Astrocyte (in vitro differentiated cells and primary cell): ENCODE measurements at places on chromosomes 5 and 9. TPM values are rescaled to one million over a fixed set of nuclear protein-coding genes. Genes with fewer than 3 reads are reported as not detected.

GRCh38 chr5:79513704-79514390, at the start of gene HOMER1:
Gene HOMER1, minus strand, starts transcription at chr5:79514134. Its CDS starts 1,360 bp downstream, at chr5:79512774.
- H3K27ac ChIP-seq: peak within 1 kb of the TSS; percentile 87
- H3K27me3 ChIP-seq: no peaks in the 10 kb centered on the region
- H3K36me3 ChIP-seq: no peaks in the 10 kb centered on the region
- peak; percentile 64 for DNase-seq
- H3K4me1 ChIP-seq: peaks cover 12% of the 10 kb centered on the region
- peak within 1 kb of the TSS; percentile 86 for H3K4me3 ChIP-seq

DNA sequence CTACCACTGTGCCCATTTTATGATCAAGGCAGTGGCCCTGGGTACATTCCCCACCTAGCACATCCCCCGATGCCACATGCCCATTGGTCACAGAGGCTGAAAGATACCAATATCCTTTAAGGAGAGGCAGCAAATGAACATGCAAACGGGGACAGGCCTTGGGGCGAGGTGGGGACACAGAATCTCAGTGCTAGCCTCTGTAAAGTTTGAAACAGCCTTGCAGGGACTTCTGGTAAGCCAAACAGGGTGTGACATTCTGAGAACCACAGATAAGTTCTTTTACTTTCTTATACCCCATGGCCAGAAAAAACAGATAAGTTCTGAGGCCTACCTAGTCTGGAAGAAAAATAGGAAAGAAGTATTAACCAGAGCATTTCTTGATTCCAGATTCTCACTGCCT, 60.5 kb downstream of the ACER2 start:
- peaks cover 5% of the 10 kb centered on the region for H3K27me3 ChIP-seq
- peaks cover 4% of the 10 kb centered on the region for H3K4me1 ChIP-seq
- no peak overlapping the region for H3K27ac ChIP-seq
- no peak for DNase-seq
- no peak overlapping the region for H3K4me3 ChIP-seq

GRCh38 chr5:28984639-28985038, 1946.3 kb upstream of the CDH9 start:
- H3K27ac ChIP-seq: no peak overlapping the region
- H3K36me3 ChIP-seq: no peaks in the 10 kb centered on the region
- no peaks in the 10 kb centered on the region for H3K4me1 ChIP-seq
- H3K27me3 ChIP-seq: no peaks in the 10 kb centered on the region
- DNase-seq: no peak

- no peak overlapping the region for H3K4me3 ChIP-seq
- no peak overlapping the region for H3K27ac ChIP-seq
- H3K36me3 ChIP-seq: no peaks in the 10 kb centered on the region
These were observed 613.7 kb upstream of the CDH18 start for GRCh38 chr5:20601678-20602100.

- no peak overlapping the region for H3K4me3 ChIP-seq
- peak; percentile 94 for DNase-seq
- H3K4me1 ChIP-seq: peaks cover 24% of the 10 kb centered on the region
- no peaks in the 10 kb centered on the region for H3K27me3 ChIP-seq
- H3K27ac ChIP-seq: peak overlapping the region; percentile 91
These were observed 47.9 kb downstream of the STOM start for GRCh38 chr9:121322037-121322736.

DNA sequence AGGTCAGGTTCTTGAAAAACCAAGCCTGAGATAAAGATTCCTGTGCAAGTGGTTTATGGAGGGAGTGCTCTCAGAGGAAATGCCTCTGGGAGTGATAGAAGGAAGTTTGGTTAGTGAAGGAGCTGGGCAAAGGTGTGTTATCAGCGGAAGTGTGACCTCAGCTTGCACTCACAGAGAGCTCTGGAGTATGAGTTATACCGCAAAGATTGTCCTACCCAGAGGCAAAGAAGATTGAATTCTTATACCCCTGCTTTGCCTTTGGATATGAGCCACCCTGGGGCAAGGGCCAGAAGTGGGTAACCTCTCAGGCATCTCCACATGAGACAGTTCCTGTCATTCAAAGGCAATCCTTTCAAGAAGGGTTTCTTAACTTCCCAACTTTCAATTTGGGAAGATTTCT, 145.6 kb downstream of the MUSK start:
- no peak overlapping the region for H3K4me3 ChIP-seq
- H3K36me3 ChIP-seq: no peaks in the 10 kb centered on the region
- H3K27ac ChIP-seq: no peak overlapping the region
- DNase-seq: no peak

GRCh38 chr5:143537056-143537455, 133.6 kb upstream of the NR3C1 start:
- DNase-seq: no peak
- peaks cover 17% of the 10 kb centered on the region for H3K4me1 ChIP-seq
- peak overlapping the region; percentile 92 for H3K27ac ChIP-seq
- H3K36me3 ChIP-seq: no peaks in the 10 kb centered on the region
- no peaks in the 10 kb centered on the region for H3K27me3 ChIP-seq

The C5orf52 gene
- not detected in 2 replicates for total RNA-seq

The NR2F1 gene
- total RNA-seq: 4.3 and 5.1 TPM in 2 replicates

The TRIM32 gene
- total RNA-seq: 33.7 and 37.1 TPM in 2 replicates

The PROB1 gene
- total RNA-seq: 0.59 and 0.60 TPM in 2 replicates

The SLC34A3 gene
- total RNA-seq: 0.09 TPM in 1 of 2 replicates, not detected in the other
